ENCODE measurements at places on chromosomes 6 and 20.

DNA sequence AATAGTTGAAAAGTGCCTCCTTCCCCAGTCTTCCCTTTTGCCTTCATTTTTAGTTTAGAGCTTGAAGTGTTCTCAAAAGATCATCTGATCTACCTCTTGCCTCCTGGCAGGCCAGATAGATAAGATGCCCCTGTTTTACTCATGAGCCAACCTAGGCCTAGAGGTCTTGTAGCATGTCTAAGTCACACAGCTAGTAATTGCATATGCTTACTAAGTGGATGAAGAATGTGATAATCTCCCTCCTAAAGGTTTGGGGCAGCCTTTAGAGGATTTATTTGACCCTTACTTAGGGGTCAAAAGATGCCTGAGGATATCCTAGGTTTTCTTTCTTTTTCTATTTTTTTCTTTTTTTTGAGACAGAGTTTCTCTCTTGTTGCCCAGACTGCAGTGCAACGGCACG is 2.1 kb downstream of the C6orf141 start:
- no peak for DNase-seq

- no peak for DNase-seq
Measured at GRCh38 chr6:98548301-98548700, 286.1 kb upstream of the POU3F2 start.

DNA sequence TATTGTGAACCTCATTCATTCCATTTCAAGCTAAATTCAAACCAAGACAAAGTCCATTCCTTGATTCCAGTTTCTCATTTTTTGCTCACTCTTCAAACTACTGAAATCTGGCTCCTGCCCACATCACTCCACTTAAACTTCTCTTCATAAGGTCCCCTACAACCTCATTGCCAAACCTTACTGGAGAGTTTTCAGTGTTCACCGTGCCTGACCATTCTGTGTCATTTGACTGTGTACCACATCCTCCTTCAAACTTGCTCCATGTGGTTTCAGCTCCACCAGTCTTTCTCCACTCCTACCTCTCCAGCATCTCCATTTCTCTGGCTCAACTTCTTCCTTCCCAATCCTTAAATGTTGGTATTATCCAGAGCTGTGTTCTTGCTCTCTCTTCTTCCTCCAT is 38.5 kb upstream of the TAB2 start:
- DNase-seq = no peak

GRCh38 chr6:141594874-141595273 is 537.9 kb upstream of the GJE1 start:
- no peak for DNase-seq

DNA sequence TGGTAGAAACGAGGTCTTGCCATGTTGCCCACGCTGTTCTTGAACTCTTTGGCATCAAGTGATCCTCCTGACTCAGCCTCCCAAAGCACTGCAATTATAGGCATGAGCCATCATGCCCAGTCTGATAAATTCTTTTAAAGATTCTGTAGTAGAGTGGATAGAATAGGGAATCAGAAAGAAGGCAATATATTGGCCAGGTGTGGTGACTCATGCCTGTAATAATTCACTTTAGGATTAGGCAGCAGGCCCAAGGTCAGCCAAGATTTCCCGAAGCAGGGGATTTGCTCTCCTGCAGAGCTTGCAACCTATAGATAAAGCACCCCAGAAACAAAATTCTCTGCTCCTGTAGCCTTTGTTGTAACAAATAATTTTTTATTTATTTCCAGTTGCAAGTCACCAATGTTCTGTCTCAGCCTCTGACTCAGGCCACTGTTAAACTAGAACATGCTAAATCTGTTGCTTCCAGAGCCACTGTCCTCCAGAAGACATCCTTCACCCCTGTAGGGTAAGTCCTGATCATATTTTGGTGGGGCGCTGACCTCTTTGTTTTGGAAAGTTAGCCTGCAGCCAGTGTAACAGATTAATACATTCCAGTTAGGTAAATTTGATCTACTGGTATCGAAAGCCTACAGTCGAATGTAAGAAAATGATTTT is 30.4 kb upstream of the MROH8 start:
- no peak for DNase-seq

GRCh38 chr20:53917145-53918019 is 153.0 kb downstream of the BCAS1 start:
- no peak for DNase-seq

DNA sequence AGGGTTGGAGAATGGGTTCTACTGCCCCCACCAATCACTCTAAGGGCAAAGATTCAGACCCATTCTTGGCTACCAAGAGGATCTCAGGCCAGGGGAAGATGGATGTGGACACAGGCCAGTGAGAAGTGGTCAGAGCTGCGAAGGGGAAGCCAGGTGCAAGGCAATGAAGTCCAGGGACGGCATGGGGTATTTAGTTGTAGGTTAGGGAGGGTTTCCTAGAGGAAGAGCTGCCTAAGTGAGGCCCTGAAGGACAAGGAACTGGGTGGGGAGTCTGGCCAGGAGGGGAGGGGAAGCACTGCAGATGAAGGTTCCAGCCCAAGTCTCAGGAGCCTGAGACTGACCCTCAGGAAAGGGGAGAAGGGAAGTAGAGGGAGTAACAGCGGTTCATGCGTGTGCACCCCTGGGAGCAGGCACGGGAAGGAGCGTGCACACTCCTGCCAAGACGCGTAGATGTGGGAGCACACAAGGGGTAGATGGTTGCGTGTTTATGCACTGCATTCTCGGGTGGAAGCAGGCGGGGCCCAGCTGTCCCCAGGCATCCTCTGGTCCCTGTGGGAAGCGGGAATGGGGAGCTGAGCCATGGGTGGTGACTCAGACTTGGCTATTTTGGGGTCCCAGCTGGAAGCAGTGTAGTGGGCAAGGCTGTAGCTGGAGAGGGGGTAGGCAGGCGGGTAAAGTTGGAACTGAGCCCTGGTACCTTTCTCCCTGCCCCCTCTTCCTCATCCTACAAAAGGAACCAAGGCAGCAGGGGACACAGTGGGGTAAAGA is 3.3 kb downstream of the ACTL10 start:
- no peak for DNase-seq
